ENCODE measurements at places on chromosomes 4 and X.

DNA sequence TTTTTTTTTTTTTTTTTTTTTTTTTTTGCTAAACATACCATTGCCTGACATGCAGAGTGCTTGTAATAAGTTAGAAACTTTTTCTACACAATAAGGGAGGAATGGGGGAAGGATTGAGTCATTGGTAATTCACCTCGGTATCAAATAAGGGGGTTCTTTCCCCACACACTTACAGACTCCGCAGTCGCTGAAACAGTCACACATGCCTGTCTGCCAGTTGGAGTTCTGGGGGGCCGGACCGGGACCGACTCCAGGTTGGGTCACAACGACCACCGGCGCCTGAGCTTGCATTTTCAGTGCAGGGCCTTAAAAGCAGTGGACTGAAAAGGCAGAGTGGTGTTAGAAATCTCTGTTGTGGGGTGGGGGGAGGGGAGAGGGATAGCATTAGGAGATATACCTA, 6.9 kb downstream of the PLAC8 start:
- DNase-seq = no peak

DNA sequence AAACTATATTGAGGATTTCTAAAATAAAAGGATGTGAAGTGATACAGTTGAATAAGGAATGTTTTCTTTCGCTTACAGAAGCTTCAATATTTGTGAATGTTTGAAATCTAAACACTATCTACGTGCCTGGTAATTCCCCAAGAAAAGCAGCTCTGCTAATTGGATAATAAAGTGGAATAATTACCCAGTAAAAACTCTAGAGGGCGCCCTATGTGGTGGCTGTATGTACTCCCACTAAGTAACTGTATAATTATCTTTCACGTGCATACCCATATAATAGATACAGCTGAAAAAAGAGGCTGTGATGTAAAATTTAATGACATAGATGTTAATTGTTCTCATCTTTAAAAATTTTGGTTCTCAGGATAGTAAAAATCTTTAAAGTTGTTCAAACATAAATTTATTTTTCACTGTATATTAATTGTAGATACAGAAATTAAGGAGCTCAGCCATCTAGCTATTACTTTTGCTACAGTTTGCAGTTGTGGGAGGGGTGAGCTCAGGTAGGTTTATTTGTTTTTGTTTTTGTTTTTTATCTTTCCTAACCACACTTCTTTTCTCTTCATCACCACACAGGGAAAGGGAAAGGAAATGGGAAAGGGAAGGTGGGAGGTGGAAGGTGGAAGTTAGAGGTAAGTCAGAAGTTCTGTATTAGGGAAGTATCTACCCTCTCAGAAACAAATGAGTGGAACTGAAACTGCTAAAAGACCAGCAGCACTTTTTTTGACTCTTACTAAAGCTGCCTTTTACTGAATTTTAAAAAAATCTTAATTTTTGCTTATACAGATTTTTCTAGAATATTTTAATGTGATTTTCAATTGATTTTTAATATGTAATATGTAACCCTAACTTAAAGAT, 151.7 kb upstream of the RPS6KA6 start:
- peak; percentile 0 for DNase-seq

DNA sequence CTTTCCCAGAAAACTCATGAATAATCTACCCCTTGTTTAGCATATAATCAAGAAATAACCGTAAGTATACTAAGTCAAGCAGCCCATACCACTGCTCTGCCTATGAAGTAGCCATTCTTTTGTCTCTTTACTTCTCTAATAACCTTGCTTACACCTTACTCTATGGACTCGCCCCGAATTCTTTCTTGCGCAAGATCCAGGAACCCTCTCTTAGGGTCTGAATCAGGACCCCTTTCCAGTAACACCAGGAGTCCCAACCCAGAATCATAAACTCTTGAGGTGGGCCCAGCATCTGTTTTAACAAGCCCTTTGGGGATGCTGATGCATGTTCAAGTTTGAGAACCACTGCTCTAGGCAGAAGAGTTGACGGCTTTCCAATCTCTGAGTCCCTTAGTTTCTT, 119.6 kb downstream of the BEND2 start:
- no peak for DNase-seq

DNA sequence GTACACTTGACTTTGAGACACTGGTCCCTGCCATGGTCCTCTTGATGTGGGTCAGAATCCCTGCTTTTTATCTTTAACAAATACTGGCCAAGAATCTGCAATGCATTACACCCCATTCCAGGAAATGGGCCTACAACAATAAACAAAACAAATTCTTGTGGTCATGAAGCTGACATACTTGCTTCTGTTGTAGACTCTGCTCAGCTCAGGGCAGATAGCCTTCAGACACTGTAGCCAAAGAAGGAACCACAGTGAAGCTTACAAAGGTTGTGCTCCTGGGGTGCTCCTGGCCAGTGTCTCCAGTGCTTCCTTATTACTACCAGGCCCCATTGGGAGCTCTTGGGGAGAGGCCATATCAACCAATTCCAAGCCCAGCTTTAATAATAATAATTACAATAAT, 21.8 kb downstream of the KIAA1210 start:
- no peak for DNase-seq

- DNase-seq = no peak
These were observed 92.3 kb downstream of the BCOR start for GRCh38 chrX:40005292-40006011.

DNA sequence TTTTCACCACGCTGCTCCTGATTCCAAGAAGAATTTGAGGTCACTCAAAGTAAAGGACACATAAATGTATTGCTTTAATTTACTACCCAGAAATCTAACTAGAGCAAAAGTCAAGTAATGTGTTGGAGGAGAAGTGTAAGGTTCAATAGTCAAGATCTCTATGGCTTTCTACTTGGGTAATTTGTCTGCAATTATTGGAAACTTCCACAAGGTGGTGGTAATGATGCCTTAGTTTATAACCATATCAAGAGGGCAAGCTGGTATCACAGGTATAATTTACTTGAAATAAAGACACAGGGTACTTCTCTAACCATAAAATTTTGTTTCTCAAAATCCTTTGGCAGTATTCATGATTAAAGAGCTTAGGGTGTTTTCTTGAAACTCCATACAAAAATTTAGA, 10.2 kb upstream of the GRIA3 start:
- no peak for DNase-seq

GRCh38 chr4:110287130-110287529, 88.7 kb upstream of the ELOVL6 start:
- no peak for DNase-seq

- DNase-seq = peak; percentile 61
These were observed 149.5 kb downstream of the NR3C2 start for GRCh38 chr4:148292686-148293085.

GRCh38 chr4:186079694-186080093, 10.7 kb downstream of the TLR3 start:
- no peak for DNase-seq

- DNase-seq = no peak
These were observed 1.7 kb downstream of the EVC2 start for GRCh38 chr4:5706486-5707290.

DNA sequence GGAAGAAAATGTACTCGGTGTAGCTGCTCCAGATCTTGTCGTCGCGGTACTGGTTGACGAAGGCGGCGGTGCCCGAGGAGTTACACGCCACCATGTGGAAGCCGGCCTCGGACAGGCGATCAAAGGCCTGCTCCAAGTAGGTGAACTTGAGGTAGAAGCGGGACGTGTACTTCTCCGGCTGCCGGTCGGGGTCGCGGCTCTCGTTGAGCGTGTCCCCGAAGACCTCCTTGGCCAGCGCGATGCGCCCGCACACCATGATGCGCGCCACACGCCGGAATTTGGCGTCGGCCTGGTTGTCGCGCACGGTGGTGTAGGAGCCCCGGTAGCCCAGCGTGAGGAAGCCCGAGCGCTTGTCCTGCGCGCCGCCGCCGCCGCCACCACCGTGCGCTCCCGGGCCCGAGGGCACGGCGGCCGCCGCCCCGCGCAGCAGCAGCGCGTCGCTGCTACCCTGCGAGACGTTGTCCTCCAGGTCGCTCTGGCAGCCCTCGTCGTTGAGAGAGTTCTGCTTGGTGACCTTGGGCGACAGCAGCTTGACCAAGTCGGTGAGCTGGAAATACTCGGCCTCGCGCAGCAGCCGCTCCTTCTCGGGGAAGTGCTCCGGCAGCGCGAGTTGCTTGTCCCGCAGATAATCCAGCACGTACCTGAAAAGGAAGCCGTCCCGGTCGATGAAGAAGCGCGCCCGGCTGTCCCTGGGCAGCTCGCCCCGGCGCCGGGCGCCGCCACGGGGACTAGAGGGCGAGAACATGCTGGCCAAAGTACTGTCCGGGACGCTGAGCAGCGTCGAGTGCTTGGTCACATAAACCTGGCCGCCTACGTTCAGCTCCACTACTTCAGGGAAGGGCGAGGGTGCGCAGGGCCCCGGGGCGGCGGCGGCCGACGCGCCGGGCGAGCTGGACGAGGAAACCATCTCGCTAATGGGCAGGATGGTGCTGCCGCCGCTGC, 775 bp downstream of the KCTD8 start:
- DNase-seq = no peak

GRCh38 chr4:156391325-156391653, 437.6 kb upstream of the CTSO start:
- no peak for DNase-seq

DNA sequence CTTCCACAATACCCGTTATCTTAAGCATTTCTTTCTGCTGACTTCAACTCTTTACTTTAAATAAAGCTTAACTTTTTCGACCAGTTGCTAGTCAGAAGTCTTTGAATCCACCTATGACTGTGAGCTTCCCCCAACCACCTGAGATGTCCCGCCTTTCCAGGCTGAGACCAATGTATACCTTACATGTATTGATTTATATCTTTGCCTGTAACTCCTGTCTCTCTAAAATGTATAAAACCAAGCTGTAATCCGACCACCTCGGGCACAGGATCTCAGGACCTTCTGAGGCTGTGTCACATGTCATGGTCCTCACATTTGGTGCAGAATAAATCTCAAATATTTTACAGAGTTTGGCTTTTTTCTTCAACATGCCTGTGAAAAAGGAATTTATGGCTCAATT, 2.9 kb upstream of the TMEM164 start:
- DNase-seq = no peak

DNA sequence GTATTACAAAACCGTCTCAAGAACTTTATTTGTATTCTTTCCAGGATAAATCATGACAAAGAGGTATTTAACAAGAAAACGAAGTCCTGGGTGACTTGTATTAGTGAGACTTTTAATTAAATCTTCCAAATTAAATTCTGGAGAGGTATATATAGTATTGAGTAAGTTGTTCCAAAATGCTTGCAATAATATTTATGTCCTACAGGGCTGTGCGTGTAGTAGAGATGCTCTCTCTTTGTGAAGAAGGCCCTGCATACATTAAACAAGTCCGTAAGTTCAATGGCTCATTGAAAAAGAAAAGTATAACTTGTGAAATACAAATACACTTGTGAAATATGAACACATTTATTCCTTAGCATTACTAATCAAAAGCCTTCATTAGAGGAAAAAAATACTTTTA, 211.4 kb downstream of the ARHGAP24 start:
- DNase-seq = no peak

GRCh38 chrX:24479924-24480323, 14.8 kb downstream of the PDK3 start:
- no peak for DNase-seq

DNA sequence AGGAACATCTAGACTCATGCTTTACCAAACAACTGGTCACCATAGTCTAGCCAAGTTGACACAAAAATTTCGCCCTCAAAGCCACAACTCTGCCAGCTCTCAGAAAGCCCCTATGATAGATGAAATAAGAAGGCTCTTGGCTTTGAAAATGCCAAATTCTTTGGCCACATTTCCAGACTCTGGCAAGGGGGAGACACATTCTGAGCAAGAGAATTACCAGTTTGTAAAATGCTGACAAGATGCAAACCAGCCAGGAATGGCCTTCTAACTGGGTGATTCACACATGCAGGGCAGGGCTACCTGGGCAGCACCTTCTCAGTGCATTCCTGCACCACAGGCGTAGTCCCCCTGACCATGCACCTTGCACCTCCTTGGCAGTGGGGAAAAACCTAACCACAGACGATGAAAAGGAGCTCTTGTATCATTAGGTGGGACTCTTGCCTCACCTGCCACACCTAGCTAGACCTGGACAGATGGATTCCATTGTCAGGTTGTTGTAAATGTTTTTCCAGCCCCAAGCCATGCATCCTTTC, 77.4 kb upstream of the CPEB2 start:
- DNase-seq = no peak

GRCh38 chr4:46146993-46147392, 23.1 kb upstream of the GABRG1 start:
- peak; percentile 6 for DNase-seq

GRCh38 chr4:6668391-6668790, 25.3 kb upstream of the S100P start:
- DNase-seq = no peak

DNA sequence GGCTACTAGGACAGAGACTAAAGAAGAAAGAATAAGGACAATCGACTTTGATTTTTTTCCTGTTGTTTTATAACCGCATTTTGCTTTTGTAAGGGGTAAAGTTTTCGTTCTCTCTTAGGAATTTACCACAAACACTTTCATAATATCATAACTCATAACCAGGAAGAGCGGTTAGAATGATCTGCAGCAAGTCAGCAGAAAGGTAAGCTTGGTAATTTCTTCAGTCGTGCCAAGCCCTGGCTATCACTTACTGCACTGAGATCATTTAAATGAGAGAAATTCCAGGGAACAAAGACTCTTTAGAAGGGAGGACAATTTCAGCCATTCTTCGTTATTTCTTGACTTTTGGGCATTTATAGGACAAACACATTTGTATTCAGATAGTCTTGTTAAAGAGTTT, 258.1 kb downstream of the UNC5C start:
- no peak for DNase-seq

- no peak for DNase-seq
These were observed 133.1 kb downstream of the ASB9 start for GRCh38 chrX:15136795-15137194.

DNA sequence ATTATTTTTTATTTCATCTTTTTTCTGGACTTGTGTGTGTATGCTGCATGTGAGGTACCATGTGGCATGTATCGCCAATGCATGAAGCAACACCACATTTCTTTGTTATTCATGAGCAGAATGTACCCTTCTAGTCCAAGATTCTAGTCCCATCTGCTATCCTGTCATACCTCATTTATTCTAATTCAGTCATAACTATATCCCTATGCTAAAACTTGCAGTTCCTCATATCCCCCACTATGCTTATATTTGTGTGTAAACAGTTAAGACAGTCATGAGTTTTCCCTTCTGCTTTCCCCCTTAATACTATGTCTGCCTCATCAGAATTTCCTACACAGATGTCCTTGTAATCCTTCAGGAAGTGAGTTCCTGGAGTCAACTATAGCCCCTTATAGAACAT, 19.7 kb downstream of the OCRL start:
- DNase-seq = no peak

- no peak for DNase-seq
These were observed 25.8 kb upstream of the USP46 start for GRCh38 chr4:52684896-52685295.

All from HepG2 (cell line).